ENCODE measurements at places on chromosomes 12 and 14. TPM values are rescaled to one million over a fixed set of nuclear protein-coding genes. Genes with fewer than 3 reads are reported as not detected.
A peak's percentile ranks its signal among the peaks of the same experiment; 100 is the strongest.

DNA sequence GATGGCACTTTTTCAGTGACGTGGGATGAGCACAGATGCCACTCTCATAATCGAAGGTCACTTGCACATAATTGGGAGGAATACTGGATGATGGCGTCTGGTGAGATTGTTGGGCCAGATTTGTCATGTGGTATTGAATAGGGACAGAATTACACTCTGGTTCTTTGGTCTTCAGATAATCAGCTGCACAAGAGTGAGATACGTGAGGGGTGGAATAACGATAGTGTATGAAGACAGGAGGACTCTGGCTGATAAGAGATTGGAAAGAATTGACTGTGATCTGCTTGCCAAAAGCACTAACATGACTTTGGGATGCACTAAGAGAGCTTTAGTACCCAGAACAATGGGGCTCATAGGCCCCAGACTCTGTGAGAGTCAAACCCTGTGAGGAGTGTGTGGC is 7.0 kb upstream of the RABGGTA start:
- peaks cover 41% of the 10 kb centered on the region for H3K4me1 ChIP-seq
- H3K4me3 ChIP-seq: no peak overlapping the region
- H3K36me3 ChIP-seq: peaks cover 2% of the 10 kb centered on the region
- peak overlapping the region; percentile 31 for H3K27ac ChIP-seq
- H3K27me3 ChIP-seq: no peaks in the 10 kb centered on the region

GRCh38 chr14:92673601-92674150 is 74.8 kb downstream of the LGMN start:
- H3K27me3 ChIP-seq: no peaks in the 10 kb centered on the region
- peaks cover 80% of the 10 kb centered on the region for H3K36me3 ChIP-seq
- no peak for DNase-seq

- H3K36me3 ChIP-seq: peaks cover 2% of the 10 kb centered on the region
- H3K4me1 ChIP-seq: peaks cover 5% of the 10 kb centered on the region
Observed at GRCh38 chr12:11969437-11970154, 101.1 kb upstream of the BCL2L14 start.

- DNase-seq: no peak
- no peaks in the 10 kb centered on the region for H3K4me1 ChIP-seq
- no peaks in the 10 kb centered on the region for H3K36me3 ChIP-seq
- H3K4me3 ChIP-seq: no peak overlapping the region
- no peaks in the 10 kb centered on the region for H3K27me3 ChIP-seq
Observed at GRCh38 chr12:58310809-58311622, 369.6 kb downstream of the ATP23 start.

DNA sequence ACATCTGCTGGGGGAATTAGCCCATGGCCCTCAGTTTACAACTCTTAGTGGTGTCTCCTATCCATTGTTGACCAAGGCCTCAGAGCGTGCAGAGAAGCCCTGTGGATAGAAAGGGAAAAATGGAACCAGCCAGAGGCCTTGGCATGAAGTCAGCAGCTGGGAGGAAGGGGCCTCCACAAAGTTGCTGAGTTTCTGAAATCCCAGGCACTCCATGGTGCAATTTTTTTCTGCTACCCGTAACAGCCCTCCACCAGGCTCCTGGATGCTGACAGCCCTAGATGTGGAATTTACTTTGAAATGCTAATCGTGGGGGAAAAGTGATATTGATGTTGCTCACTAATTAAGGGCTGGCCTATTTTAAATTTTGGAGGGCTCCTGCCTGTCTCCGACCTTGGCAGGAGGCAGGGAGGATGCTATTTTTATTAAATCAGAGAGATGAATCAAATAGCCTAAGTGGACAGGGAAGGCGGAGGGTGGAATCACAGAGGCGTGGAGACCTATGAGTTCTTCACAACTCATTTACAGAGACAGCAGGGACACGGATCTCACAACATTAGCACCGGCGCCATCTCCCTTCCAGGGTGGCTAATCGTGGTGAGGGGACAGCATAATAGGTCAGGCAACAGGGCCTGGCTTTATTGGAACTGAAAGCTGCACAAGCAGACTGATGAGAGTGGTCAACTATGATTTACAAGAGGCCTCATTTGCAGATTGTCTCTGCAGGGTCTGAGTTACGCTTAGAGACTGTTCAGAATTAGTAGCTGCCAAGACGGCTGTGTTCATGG is 99.8 kb upstream of the WSCD2 start:
- H3K27me3 ChIP-seq: peaks cover 9% of the 10 kb centered on the region
- H3K36me3 ChIP-seq: no peaks in the 10 kb centered on the region
- H3K27ac ChIP-seq: no peak overlapping the region
- H3K4me1 ChIP-seq: peaks cover 9% of the 10 kb centered on the region

Gene RTN1
- total RNA-seq: not detected

Gene KDM5A
- 81.5 TPM for total RNA-seq

Gene KIF26A
- 0.26 TPM for total RNA-seq

Gene KRT6C
- total RNA-seq: not detected

Gene C12orf54
- total RNA-seq: not detected

Gene TAS2R20
- 2.2 TPM for total RNA-seq

Gene NRIP2
- total RNA-seq: not detected

Gene EPYC
- total RNA-seq: not detected

All from activated CD8-positive, alpha-beta T cell treated with anti-CD3 and anti-CD28 coated beads, Interleukin-2, amount 10 ng/mL, durations not matched to agents 7 days and 5 days (primary cell).